ENCODE measurements at places on chromosomes 4 and X.

GRCh38 chr4:14047840-14048239, 420.3 kb upstream of the BOD1L1 start:
- DNase-seq, result no peak

GRCh38 chrX:9656871-9657270, 108.8 kb downstream of the GPR143 start:
- no peak for DNase-seq

GRCh38 chr4:74038086-74038424, 434 bp downstream of the CXCL3 start:
- DNase-seq, result no peak

DNA sequence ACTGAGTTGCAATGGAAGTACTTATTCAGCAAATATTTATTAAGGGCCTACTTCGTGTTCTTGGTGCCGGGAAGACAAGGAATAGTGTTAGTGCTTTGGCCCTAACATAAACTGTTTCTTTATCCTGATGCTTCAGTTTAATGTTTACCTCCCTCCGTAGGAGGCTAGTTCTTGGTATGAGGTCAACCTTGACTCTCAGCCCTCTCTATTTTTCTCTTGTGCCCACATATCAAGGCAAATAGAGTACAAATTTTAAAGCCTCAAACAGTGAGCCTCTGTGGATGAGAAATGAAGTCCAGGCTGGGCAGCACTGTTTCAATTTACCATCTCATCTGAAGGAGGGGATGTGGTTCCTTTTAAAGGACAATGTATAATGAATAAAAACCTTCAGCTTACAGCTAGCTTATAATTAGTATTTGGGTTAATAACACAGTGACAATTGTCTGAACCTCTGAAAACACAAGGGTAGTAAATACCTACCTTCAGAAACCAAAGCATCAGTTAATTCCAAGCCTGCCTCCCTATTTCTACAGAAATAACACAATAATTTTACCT, 68.5 kb downstream of the SH3RF1 start:
- DNase-seq, result no peak

DNA sequence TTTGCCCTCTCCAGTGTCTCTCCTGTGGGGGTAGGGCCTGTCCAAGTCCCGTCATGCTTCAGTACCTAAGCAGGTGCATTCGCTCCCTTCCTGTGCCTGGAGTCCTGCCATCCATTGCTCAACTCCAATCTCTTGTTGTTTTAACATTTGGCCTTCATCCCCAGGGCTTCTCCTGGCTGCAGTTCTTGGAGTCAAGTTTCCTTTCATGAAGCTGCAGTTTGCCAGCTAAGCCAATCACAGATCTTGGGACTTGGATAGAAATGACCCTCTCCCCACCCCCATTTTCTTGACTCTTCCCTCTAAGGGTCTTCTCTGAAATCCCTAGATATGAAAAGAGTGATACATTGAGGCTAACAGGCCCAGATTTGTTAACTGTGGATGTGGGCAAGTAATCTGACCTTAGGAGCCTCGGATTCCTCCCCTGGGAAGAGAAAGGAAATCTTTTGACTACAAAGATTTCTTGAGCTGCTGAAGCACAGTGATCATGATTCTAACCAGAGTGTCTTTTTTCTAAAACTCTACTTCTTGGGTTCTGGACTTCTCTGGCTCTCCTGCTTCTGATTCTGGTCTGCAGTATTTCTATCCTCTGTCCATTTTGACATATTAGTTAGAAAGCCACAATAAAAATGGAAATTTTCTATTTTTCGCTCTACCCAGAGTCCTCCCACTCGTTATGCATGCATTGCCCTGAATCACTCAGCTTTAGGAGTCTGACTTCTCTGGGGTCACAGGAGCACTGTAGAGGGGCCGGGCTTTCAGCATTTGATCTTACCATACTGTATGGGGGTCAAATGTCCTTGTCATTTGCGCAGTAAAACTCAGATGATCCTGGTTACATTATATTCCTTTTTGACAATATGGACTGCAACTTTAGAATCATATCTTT, 61.0 kb downstream of the CHRNA9 start:
- no peak for DNase-seq

GRCh38 chrX:65451663-65452062, 82.9 kb downstream of the LAS1L start:
- no peak for DNase-seq

DNA sequence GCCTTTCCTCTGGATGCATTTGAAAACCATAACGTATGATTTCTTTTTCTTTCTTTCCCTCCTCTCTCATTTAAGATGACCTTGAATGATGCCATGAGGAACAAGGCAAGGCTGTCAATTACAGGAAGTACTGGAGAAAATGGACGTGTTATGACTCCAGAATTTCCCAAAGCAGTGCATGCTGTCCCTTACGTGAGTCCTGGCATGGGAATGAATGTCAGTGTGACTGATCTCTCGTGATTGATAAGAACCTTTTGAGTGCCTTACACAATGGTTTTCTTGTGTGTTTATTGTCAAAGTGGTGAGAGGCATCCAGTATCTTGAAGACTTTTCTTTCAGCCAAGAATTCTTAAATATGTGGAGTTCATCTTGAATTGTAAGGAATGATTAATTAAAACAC, 142.8 kb downstream of the GRIA2 start:
- no peak for DNase-seq

DNA sequence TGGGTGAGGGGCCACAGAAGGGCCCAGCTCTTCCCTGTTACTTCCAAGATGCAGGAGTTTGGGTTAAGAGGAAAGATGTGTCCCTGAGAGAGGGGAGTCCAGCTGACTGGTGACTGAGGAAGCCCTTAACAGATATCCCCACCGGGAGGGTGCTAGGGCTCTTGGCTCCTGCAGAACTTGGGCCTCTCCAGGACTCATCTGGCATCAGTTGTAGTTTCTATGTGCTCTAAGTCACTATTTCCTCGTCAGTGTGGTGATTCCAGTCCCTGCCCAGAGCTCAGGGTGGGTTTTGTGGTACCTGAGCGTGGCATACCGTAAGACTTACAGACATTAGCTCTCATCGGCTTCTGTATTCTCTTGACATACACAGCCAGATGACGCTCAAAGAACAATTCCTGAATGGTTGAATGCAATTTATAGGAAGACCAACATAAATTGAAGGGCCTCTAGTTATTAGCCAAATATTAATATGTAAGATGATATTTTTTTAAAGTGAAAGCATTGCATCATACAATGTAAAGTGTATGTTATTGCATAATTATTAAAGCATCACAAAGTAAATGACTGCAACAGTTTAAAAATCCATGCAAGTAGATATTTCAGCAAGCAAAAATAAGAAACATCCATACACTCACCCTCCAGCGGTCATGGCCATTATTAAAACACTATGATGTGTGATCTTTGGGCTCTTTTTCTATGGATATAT, 195.5 kb downstream of the PTTG2 start:
- DNase-seq, result no peak

GRCh38 chr4:163624727-163625126, 130.2 kb downstream of the TMA16 start:
- DNase-seq, result no peak

DNA sequence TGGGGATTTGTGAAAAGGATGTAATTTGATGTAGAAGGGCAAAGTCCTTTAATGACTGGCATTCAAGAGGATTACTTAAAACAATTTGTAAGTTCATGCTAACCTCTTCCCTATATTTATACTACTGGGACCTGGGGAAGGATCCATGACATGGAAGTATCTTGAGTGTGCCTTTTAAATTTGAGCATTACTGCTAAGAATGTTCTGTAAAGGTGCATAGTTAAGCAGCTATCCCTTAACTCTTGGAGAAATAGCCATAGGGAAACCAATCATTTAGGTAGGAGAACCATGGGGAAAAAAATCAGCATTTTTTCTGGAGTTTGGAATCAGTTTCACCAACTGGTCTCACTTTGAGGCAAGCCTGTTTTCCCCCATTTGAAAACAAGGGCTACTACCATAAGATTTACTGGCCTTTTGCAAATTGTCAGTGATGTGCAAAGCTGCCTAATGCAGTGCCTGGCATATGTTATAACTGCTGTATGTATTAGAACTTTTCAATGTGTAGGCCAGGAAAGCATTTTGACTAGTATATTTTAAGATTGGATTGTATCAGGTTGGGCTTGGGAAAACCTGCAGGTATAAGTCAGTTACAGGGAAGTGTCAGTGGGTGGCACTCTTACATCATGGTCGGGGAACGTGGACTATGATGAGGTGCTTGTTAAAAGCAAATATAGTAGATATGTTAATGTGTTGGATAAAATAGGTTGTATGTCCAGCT, 72.1 kb downstream of the PRSS12 start:
- peak; percentile 76 for DNase-seq

DNA sequence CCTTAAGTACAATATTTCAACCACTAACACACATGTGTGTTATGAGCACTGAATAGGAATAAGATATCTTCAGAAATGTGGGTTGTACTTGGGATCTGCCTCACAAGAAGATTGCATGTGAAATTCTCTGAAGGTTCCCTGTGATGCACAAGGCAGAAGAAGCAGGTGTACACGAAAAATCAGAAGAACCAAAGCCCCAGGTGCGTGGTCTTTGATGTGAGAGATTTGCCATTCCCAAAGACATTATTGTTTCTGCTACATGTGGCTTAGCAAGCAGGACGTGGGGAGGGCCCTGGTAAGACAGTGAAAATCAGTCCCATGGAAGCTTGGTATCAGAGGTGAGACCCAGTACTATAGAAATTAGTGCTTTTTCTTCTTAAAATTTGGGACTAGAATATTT, 13.0 kb upstream of the SPRY1 start:
- no peak for DNase-seq

GRCh38 chr4:113824396-113824795, 62.9 kb upstream of the CAMK2D start:
- DNase-seq, result no peak

- DNase-seq, result no peak
Measured at GRCh38 chr4:130511776-130512175, 1415.8 kb downstream of the C4orf33 start.

- no peak for DNase-seq
Measured at GRCh38 chr4:169668069-169668721, 47.8 kb downstream of the CLCN3 start.

DNA sequence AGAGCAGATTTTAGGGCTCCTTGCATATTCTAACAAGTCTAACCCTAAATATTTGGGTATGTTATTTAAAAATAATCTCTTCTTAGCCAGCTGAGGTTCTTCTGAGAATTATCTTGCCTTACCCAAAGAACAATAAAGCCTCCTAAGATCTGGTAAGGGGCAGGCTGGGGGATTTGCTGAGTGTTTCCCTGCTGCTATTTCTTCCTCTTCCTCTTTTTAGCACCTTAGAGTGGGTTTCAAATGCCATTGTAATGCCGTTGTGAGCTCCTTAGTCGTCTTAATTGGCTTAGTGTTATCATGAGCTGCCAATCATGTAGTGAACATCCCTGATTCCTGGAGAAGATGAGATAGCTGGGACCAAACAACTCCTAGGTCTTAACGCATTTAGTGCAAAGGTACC, 15.4 kb downstream of the STOX2 start:
- DNase-seq, result no peak

DNA sequence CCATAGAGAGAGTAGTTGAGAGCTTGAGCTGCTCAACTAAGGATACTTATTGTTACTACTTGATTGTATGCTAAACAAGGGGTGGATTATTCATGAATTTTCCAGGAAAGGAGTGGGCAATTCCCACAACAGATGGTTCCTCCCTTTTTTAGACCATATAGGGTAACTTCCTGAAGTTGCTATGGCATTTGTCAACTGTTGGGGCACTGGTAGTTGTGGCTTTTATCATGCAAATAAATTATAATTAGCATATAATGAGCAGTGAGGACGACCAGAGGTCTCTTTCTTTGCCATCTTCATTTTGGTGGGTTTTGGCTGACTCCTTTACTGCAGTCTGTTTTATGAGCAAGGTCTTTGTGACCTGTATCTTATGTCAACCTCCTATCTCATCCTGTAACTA, 1403.5 kb upstream of the PABPC4L start:
- no peak for DNase-seq

DNA sequence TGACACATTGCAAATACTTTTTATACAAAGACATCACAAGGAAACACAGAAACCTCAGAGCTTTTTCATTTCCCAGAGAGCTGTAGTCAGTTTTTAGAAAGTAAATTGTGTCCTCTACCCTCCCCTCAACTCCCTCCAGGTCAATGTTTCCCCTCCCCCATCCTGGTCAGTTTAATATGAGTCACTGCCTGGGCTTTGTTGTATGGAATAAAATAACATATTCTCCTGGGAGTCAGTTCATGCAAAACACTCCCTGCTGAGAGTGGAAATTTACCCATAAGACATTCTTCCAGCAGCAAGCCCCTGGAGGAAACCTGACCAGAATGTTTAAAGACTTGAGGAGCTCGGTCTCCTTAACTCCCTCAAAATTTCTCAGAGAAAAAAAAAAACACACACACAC, 270.1 kb upstream of the LDB2 start:
- DNase-seq, result peak; percentile 81

DNA sequence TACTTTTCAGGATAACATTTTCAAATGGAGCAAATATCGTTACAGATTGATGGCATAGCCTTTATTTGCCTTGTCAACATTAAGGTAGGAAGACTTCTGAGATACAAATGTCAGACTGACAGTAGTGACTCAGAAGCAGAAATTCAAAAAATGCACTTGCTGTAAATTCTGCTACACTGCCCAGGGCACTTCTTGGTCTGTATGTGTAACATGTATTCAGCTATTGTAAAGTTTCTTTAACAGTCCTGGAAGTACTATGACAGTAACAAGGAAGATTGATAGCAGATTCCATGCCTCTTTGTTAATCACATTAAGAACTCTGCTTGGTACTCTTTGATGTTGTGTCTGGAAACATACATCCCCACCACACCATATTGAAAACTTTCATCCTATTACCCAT, 69.6 kb upstream of the PCDH18 start:
- peak; percentile 60 for DNase-seq

GRCh38 chrX:16924631-16925480, 21.6 kb upstream of the REPS2 start:
- no peak for DNase-seq

GRCh38 chr4:170339522-170339921, 249.8 kb upstream of the AADAT start:
- DNase-seq, result no peak

Data from fibroblast of skin of abdomen (primary cell).